Lung (tissue), 17 donors: ENCODE measurements at places on chromosomes 4 and X. TPM values are rescaled to one million over a fixed set of nuclear protein-coding genes. Genes with fewer than 3 reads are reported as not detected.

DNA sequence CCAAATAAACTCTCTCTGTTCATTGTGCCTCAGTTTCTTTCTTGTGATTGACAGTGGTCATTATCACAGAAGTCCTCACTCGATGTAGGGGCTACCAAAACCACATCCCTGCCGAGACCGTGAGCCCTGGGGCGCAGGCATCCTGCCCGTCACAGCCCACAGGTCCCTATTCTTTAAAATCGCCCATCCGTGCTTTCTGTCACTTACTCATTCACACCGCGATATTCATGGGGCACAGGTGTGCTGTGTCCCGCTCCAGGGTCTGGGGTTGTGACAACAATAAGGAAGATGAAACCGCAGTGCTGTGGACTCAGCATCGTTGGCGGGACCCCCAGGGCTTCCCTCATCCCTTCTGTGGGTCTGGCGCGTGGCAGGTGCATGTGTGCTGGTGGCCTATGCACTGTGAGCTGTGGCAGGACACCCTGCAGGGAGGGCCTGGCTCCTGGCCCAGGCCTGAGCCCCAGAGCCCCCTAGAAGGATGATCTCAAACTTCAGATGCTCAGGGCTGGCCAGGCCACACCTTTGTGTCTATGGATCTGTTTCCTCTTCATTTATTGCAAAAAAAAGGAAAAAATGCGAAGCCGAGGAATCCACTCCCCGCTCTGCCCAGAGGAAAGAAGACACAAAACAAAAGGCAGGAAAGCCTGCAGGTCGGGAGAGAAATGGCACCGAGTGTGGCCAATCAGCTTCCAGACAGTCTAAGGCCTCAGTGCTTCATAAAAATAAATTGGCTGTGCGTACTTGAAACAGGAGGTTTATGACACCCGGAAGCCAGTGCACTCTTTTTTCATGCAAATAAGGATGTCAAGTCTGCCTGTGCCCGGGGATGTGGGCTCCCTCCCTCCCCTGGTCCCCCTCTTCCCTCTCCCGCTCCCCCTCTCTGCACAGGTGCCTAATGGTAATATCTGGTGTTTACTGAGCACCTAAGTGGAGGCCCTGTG lies 109.5 kb upstream of the ADRA2C start:
- H3K27ac ChIP-seq: no peak overlapping the region
- no peaks in the 10 kb centered on the region for H3K27me3 ChIP-seq
- no peak for DNase-seq
- H3K4me1 ChIP-seq: no peaks in the 10 kb centered on the region

- H3K4me1 ChIP-seq: peaks cover 38% of the 10 kb centered on the region
- DNase-seq: peak; percentile 91
- no peaks in the 10 kb centered on the region for H3K36me3 ChIP-seq
- H3K27ac ChIP-seq: peak overlapping the region; percentile 67
Measured at GRCh38 chr4:15374656-15375055, 53.2 kb upstream of the C1QTNF7 start.

DNA sequence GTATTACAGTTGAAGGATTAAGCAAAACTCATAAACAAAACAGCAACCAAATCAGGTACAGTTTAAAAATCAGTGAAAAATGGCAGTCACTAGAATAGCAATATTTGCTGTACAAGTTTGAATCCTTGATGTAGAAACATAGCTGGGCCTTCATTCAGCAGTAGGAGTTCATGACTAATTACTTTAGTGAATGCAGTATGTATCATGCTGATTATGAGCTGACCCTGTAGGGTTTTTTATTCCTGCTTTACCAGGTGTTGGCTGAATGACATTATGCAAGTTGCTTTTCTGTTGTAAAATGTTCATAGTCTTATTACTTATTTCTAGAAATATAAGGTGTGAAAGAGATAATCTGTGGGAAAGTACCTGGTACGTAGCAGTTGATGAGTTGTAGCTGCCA lies 179.6 kb downstream of the CCSER1 start:
- DNase-seq: no peak
- no peak overlapping the region for H3K4me3 ChIP-seq
- no peaks in the 10 kb centered on the region for H3K27me3 ChIP-seq

DNA sequence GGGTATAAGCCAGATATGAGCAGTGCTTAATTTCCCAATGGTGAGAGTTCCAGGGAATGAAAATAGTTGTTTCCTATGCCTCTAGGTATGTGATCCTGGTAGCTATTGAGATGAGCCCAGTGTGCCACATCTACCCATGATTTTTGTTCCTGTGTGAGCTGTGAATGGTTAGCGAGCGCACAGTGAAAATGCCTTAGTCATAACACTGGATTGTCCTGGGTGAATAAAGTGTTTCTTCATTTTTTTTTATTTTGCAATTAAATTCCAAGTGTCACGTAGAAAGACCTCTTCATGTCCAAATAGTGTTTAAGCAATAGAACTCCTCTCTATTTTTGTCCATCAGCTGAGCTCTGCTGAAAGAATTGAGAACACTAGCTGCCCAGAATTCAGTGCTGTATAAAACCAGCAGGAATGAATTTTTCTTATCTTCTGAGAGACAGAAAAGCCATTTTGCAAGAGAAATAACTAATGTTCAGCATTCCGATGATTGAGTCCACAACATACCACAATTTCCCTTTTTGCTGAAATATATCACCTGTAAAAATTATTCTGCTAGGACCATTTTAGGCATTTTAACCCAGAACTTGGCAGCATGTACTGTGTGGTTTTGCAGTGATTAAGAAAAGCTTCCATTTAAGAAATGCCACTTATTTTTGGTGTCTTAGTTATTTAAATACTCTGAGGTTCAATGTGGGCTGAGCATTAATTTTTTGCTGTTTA lies 5.6 kb downstream of the MAOA start:
- H3K4me1 ChIP-seq: peaks cover 2% of the 10 kb centered on the region
- no peaks in the 10 kb centered on the region for H3K27me3 ChIP-seq
- DNase-seq: no peak
- H3K4me3 ChIP-seq: no peak overlapping the region

GRCh38 chrX:8726031-8726652 lies 5.8 kb downstream of the ANOS1 start:
- no peaks in the 10 kb centered on the region for H3K36me3 ChIP-seq
- H3K4me1 ChIP-seq: no peaks in the 10 kb centered on the region
- H3K27ac ChIP-seq: no peak overlapping the region
- H3K27me3 ChIP-seq: peaks cover 42% of the 10 kb centered on the region
- no peak for DNase-seq

DNA sequence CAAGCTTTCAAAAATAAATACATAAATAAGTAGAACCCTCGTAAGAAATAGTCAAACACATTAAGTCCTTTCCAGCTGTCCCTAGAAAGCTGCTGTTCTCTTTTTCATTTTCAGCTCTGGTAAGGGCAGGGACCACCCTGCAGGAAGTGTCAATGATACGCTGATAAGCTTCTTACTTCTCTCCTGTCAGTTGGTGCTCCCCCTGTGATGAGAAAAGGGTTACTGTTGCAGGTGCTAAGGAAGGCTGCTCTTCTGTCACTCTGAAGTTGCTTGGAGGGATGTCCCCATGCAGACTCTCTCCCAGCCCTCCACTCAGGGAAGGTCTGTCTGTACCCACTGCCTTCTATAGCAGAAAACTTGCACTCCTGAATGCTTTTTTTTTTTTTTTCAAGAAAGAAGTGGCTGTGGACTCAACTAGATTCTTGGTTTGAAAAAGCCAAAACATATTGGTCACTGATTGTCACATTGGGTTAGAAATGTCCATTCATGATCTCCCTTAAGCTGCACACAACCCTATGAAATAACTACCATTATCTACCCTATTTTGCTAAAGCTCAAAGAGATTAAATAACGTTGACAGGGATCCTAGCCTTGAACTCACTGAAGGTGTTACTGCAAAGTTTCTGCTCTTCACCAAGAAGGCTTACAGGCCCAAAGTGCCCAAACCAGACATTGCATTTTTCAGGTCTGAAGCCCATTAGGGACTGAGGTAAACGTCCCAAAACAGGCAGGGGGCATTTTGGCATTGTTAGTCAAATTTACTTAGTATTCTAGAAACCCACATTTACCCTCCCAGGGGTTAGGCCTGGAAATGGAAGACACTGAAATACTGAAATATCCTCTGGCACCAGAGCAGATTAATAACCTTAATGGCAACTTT lies 1.2 kb downstream of the CXCL3 start:
- H3K27me3 ChIP-seq: no peaks in the 10 kb centered on the region
- no peaks in the 10 kb centered on the region for H3K4me1 ChIP-seq
- DNase-seq: no peak

DNA sequence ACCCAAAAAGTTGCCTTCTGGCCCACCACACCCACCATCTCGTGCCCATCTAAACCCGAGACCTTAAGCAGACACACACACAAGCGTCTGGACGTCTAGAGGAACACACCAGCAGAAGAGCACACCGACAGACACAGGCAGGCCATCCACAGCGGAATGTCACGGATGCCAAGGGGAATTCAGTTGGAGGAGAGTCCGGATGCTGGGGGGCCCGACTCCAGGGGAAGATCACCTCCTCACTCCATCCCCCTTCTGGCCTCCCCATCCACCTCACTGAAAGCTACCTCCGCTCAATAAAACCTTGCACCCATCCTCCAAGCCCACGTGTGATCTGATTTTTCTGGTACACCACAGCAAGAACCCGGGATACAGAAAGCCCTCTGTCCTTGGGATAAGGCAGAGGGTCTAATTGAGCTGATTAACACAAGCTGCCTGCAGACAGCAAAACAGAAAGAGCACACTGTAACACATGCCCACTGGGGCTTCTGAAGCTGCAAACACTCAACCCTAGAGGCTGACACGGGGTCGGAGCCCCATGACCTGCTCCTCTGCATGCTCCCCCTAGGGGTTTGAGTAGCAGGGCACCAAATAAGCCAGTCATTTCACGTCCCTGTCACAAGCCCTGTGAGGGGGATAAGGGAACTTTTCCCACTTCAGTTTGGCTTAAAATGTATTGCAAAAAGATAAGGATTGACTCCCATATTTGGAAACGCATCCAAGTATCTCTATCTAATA lies 339.6 kb upstream of the PCDH10 start:
- no peak overlapping the region for H3K27ac ChIP-seq
- no peaks in the 10 kb centered on the region for H3K4me1 ChIP-seq
- H3K4me3 ChIP-seq: no peak overlapping the region

GRCh38 chrX:44071070-44071645 lies 98.0 kb upstream of the NDP start:
- H3K36me3 ChIP-seq: no peaks in the 10 kb centered on the region
- H3K4me3 ChIP-seq: no peak overlapping the region
- DNase-seq: no peak
- H3K27me3 ChIP-seq: peaks cover 29% of the 10 kb centered on the region
- no peaks in the 10 kb centered on the region for H3K4me1 ChIP-seq
- no peak overlapping the region for H3K27ac ChIP-seq

DNA sequence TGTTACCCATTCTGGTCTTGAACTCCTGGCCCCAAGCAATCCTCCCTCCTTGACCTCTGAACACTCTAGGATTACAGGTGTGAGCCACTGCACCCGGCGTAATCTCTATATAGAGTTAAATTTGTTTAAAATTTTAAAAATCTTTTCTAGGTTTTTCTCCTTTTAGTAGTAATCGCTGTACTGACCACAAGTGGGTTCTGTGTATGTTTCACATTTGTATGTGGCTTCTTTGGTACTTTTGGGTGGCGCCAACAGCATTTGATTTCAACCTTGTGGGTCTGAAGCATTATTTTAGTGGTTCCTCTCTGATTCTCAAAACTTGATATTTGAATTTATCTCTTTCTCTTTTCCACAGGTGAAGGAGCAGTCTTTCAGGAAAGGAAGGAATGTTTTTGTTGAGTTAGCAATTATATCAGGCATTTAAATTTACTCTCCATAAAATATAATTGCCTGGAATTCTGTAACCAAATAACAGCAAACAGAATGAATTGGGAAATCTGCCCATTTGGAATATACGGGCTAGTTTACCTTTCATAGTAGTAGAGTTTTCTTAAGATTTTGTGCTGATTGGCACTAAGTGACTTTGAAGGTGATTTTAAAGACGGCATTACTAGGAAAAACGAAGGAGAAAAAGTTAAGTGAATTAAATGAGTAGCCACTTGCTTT lies 29.5 kb downstream of the ARHGAP10 start:
- H3K27me3 ChIP-seq: no peaks in the 10 kb centered on the region
- no peak for DNase-seq
- H3K4me3 ChIP-seq: no peak overlapping the region
- no peaks in the 10 kb centered on the region for H3K36me3 ChIP-seq

DNA sequence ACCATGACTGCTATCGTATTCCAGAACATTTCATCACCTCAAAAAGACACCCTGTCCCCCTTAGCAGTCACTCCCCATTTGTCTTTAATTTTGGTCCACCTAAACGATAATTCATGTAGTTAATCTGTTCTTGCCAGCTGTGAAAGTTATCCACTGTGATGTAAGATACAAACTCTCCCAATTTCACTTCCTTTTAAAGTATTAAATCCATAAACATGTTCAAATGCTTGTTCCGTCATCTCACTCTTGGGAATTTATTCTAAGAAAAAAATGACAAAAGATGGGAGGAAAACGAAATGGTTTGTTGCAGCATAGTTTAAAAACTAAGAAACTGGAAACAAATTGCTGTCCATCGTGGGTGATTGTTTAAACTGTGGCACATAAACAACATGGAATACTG lies 53.7 kb upstream of the IRF2 start:
- H3K4me3 ChIP-seq: no peak overlapping the region
- DNase-seq: no peak
- no peaks in the 10 kb centered on the region for H3K4me1 ChIP-seq
- H3K36me3 ChIP-seq: no peaks in the 10 kb centered on the region

GRCh38 chr4:123506011-123506695 lies 109.6 kb downstream of the SPRY1 start:
- H3K27ac ChIP-seq: peak overlapping the region; percentile 28
- peak overlapping the region; percentile 51 for H3K4me3 ChIP-seq
- no peaks in the 10 kb centered on the region for H3K27me3 ChIP-seq
- no peaks in the 10 kb centered on the region for H3K36me3 ChIP-seq

Gene UGT2B10
- total RNA-seq: not detected

Gene RASL11B
- total RNA-seq: 1.0 TPM

Gene PAGE2B
- total RNA-seq: not detected

Gene HADH
- 42.7 TPM for total RNA-seq

Gene MTMR8
- total RNA-seq: 4.8 TPM

Gene SMARCA1
- total RNA-seq: 21.3 TPM

Gene GSX2
- not detected for total RNA-seq

Gene KLF3
- 53.3 TPM for total RNA-seq
